ENCODE measurements at places on chromosomes 3 and 15. TPM values are rescaled to one million over a fixed set of nuclear protein-coding genes. Genes with fewer than 3 reads are reported as not detected.

The CFAP100 gene
- not detected for polyA plus RNA-seq

The CFAP91 gene
- polyA plus RNA-seq: 0.43 TPM

The SLC2A2 gene
- polyA plus RNA-seq: 24.6 TPM

The CSPG4 gene
- 0.54 TPM for polyA plus RNA-seq

The RBMS3 gene
- polyA plus RNA-seq: 4.8 TPM

The CADPS gene
- 1.9 TPM for polyA plus RNA-seq

The NEK11 gene
- 1.3 TPM for polyA plus RNA-seq

The GPR15 gene
- polyA plus RNA-seq: not detected

The TTLL13 gene
- polyA plus RNA-seq: 0.07 TPM

The TF gene
- 5.6 TPM for polyA plus RNA-seq

The CPLX3 gene
- not detected for polyA plus RNA-seq

The SRPRB gene
- 54.2 TPM for polyA plus RNA-seq

The AHSG gene
- polyA plus RNA-seq: not detected

The BLM gene
- 4.7 TPM for polyA plus RNA-seq

The SH3GL3 gene
- polyA plus RNA-seq: 0.16 TPM

The TMEM89 gene
- polyA plus RNA-seq: not detected

The GREM1 gene
- 39.6 TPM for polyA plus RNA-seq

The CRYGS gene
- polyA plus RNA-seq: 2.0 TPM

The TNFAIP8L3 gene
- polyA plus RNA-seq: 3.5 TPM

The HES1 gene
- polyA plus RNA-seq: 38.1 TPM

The CD96 gene
- polyA plus RNA-seq: 1.4 TPM

The LRRC34 gene
- 2.2 TPM for polyA plus RNA-seq

The ASB14 gene
- polyA plus RNA-seq: 0.74 TPM

The GUCA1C gene
- polyA plus RNA-seq: not detected

The DPPA2 gene
- polyA plus RNA-seq: 0.03 TPM
